ENCODE measurements at places on chromosomes 11 and 22.

- DNase-seq = peak; percentile 53
These were observed 39.7 kb upstream of the AKIP1 start for GRCh38 chr11:8871171-8871775.

- DNase-seq = no peak
These were observed 8.5 kb downstream of the RAB6A start for GRCh38 chr11:73752216-73752867.

GRCh38 chr22:30354644-30355043, 2.0 kb downstream of the SF3A1 start:
- DNase-seq = no peak

DNA sequence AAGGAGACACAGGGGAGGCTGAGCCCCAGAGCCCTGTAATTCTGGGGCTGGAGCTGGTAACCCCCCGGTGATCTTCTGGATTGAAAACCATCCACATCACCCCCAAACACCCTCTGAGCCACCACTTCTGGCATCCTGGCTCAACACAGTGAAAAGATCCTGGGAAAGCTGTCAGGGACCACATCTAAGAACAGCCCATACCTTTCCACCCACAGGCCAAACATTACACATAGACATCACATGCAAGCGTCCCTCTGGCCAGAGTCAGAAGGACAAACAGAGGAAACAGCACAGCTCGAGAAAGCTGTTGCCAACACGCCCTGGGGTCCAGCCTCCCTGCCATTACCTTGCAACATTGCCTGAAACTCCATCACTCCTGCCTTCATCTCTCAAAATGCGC, 469.5 kb downstream of the SOX6 start:
- no peak for DNase-seq

DNA sequence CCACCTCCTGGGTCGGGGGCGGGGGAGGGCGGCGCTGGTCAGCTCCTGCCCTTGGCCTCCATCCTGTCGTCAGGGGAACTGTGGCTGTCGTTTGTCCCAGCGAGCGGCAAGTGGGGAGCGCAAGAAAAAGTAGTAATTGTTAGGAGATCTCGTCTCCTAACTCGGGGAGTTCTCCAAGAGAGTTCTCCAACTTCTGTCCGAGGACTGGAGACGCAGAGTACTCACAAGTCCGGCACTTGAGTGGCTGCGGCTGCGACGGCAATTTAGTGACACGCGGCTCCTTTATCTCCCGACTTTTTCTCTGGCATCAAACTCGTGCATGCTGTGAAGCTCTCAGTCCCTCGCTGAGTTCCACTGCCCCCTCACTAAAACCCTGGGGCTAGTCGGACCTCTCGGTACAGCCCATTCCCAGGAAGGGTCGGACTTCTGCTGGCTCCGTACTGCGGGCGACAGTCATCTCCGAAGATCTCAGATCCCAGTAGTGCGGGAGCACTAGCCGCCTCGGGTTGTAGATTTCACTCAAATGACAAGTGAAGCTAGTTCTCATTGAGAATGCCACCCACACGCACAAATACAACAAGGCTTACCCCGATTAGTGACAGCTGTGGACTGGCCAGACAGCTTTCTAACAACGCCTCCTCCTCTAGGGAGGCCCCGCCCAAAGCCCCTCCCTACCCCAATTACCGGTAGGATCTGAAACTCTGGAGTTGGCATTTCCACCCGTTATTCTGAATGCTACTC, at the start of gene PGR:
Gene PGR (minus strand): TSS at position 611 of the 741 bp plus-strand sequence. CDS start 743 bp downstream, outside the sequence.
- DNase-seq = no peak

GRCh38 chr11:115344846-115345245, 159.4 kb downstream of the CADM1 start:
- no peak for DNase-seq

- peak; percentile 82 for DNase-seq
These were observed 77.0 kb downstream of the RPS6KA4 start for GRCh38 chr11:64436000-64436399.

DNA sequence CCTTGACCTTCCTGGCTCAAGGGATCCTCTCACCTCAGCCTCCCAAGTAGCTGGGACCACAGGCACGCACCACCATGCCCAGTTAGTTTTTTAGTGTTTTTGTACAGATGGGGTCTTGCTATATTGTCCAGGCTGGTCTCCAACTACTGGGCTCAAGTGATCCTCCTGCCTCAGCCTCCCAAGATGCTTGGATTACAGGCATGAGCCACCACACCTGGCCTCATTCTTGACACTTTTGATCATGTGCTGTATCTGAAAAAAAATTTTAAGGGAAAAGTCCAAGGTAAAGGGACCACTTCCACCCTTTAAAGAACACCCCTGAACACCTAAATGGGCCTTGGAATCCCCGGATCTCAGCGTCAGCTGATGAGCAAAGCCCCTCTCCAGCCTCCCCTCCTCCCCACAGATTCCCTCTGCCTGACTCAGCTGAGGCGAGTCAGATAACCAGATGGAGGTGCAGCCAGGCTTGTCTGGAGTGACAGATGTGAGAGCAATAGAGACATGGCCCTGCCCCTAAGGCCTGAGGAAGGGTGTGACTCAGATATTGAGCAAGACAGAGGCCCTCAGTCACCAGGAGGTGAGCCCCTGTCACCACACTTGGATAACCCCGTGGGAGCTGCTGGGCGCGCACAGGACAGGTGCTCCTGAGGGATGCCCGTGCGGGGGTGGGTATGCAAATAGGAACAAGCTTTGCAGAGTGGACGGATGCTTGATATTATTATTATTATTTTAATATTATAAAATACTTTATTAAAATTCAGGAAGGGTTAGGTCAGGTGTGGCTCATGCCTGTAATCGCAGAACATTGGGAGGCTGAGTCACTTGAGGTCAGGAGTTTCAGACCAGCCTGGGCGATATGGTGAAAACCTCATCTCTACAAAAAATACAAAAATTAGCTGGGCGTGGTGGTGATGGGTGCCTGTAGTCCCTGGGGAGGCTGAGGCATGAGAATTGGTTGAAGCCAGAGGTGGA, 5.0 kb upstream of the CCDC88B start:
- peak; percentile 100 for DNase-seq

DNA sequence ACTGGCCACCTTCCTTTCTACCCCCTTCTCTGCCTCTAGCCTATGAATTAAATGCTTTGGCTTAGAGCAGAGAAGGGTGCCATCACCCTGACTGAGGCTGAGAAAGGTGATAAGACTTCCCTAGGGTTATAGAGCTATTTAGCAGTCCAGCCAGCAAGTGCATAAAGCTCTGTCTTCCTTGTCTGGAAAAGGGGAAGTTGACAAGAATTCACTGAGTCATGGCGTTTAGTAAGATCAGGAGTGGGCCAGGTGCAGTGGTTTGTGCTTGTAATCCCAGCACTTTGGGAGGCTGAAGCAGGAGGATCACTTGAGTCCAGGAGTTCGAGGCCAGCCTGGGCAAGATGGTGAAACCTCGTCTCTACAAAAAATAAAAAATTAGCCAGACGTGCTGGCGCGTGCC, 63.1 kb downstream of the LHFPL7 start:
- DNase-seq = no peak

- DNase-seq = no peak
These were observed 77.7 kb downstream of the LARGE1 start for GRCh38 chr22:33842421-33843094.

DNA sequence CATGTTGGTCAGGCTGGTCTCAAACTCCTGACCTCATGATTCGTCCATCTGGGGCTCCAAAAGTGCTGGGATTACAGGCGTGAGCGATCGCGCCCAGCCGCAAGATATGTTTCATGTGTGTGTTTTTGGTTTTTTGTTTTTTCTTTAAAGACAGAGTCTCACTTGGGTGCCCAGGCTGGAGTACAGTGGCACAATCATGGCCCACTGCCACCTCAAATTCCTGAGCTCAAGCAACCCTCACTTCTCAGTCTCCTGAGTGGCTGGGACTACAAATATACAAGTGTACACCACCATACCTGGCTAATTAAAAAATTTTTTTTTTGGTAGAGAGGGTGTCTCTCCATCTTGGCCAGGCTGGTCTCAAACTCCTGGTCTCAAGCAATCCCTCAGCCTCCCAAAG, 8.4 kb downstream of the TIGD3 start:
- DNase-seq = no peak

DNA sequence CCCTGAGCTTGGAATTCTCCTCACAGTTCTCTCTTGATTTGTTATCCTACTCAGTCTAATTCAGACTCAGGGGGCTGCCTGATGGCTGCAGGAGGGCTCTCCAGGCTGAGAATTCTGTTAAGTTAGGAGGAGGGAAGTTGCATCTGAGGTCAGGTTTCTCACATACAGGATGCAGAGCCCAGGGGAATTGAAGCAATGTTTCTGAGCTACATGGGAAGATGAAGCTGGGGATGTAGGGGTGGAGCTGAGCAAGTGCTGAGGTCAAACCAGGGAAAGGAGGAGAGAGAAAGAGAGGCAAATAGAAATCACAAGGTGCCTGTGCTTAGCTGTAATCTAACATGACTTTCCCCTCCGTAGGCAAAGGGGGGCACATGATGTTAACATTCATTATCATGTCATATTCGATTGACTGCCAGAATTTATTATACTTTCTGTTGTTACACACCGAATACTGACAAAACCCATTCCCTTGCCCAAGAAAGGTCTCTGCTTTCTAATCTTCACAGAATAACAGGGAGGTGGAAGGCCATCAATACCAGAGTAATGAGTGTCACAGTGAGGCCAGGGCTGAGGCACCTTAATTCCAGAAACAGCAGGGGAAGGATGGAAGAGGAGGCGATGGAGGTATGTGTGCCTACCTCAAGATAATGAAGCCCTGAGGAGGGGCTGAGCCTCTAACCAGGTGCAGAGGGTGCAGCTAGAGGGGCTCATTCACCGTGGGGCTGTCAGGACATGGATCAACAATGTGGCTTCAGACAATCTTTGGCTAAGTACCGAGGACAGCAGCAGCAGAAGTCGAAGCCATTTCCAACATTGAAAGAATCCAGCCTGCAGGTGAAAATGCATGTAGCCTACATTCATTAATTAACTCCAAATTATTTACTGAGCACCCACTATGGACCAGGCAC, 205.4 kb upstream of the SNX19 start:
- no peak for DNase-seq

GRCh38 chr11:75202195-75202594, 38.4 kb upstream of the TPBGL start:
- no peak for DNase-seq

- DNase-seq = no peak
These were observed 809.1 kb downstream of the BRD1 start for GRCh38 chr22:49018601-49019000.

- no peak for DNase-seq
These were observed 867.1 kb downstream of the BRD1 start for GRCh38 chr22:48960576-48960975.

GRCh38 chr11:61949169-61950034, 749 bp upstream of the BEST1 start:
- no peak for DNase-seq

- no peak for DNase-seq
These were observed 16.2 kb downstream of the TBCEL start for GRCh38 chr11:121039971-121040613.

DNA sequence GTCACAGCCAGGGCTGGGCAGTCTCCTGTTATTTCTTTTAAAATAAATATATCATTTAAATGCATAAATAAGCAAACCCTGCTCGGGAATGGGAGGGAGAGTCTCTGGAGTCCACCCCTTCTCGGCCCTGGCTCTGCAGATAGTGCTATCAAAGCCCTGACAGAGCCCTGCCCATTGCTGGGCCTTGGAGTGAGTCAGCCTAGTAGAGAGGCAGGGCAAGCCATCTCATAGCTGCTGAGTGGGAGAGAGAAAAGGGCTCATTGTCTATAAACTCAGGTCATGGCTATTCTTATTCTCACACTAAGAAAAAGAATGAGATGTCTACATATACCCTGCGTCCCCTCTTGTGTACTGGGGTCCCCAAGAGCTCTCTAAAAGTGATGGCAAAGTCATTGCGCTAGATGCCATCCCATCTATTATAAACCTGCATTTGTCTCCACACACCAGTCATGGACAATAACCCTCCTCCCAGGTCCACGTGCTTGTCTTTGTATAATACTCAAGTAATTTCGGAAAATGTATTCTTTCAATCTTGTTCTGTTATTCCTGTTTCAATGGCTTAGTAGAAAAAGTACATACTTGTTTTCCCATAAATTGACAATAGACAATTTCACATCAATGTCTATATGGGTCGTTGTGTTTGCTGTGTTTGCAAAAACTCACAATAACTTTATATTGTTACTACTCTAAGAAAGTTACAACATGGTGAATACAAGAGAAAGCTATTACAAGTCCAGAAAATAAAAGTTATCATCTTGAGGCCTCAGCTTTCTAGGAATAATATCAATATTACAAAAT, 13.4 kb downstream of the OR51B4 start:
- DNase-seq = no peak

- DNase-seq = peak; percentile 87
These were observed 9.4 kb downstream of the PGM2L1 start for GRCh38 chr11:74388678-74389327.

GRCh38 chr22:30425616-30426387, at the start of gene MTFP1:
Gene MTFP1, plus strand, starts transcription at chr22:30425768. Its CDS starts 112 bp downstream, at chr22:30425880.
- DNase-seq = peak; percentile 59

DNA sequence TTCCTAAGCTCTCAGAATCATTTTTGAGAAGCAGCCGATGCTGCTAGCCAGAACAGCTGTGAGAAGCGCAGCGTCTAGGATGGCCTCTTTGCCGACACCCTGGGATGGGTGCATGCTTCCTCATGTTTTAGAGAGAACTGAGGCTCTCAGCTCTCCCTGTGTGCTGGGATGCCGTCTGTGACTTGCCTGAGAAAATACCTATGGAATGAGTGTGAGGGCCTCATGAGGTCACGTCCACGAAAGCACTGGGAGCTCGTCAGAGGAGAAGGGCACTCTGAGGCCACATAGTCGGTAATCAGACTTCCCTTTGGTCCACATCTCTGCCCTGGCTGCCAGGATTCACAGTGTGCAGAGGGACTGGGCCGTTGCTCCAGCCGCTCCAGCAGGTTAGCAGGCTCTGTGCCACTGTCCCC, 54.7 kb downstream of the MICAL3 start:
- peak; percentile 31 for DNase-seq
